ENCODE measurements at places on chromosomes 3 and 15. TPM values are rescaled to one million over a fixed set of nuclear protein-coding genes. Genes with fewer than 3 reads are reported as not detected.

The CDCP1 gene
- total RNA-seq = 0.57 TPM

The CLPX gene
- total RNA-seq = 55.9 TPM

The PLSCR2 gene
- 0.48 TPM for total RNA-seq

The SSUH2 gene
- total RNA-seq = 2.4 TPM

The MORC1 gene
- not detected for total RNA-seq
